ENCODE measurements at places on chromosomes 1 and 21.

GRCh38 chr1:51482881-51483280, 36.2 kb downstream of the EPS15 start:
- no peak for DNase-seq

DNA sequence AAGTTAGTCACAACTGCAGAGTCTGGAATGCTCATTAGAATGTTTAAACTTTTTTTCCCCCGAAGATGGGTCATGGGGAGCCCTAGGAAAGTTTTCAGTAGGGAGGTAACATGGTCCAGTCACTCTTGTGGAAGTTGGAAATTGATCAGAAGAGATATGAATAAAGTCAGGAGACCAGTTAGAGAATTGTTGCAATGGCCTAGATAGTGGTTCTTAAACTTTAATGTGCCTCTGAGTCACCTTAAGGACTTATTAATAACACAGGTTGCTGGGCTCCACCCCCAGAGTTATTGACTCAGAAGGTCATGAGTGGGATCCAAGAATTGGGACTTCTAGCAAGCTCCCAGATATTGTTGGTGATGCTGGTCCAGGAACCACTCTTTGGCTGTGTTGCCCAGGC, 3.2 kb upstream of the TFAP2E start:
- no peak for DNase-seq

DNA sequence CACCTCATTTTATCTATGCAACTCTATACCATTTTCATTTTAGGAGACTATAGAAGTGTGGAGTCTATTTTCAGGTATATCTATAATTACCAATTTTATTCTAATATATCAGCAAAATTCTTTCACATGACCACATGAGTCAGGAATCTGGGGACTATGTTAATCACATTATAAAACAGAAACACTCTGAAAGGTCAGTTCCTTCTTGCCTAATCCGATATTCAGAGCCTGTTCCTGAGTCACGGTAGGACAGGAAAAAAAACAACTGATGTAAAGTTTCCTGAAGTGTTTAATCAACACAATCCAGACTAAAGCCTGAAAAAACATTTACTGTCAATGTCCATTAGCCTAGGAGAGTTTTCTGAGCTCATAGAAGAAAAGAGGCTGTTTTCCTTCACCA, 1902.3 kb downstream of the NCAM2 start:
- no peak for DNase-seq

DNA sequence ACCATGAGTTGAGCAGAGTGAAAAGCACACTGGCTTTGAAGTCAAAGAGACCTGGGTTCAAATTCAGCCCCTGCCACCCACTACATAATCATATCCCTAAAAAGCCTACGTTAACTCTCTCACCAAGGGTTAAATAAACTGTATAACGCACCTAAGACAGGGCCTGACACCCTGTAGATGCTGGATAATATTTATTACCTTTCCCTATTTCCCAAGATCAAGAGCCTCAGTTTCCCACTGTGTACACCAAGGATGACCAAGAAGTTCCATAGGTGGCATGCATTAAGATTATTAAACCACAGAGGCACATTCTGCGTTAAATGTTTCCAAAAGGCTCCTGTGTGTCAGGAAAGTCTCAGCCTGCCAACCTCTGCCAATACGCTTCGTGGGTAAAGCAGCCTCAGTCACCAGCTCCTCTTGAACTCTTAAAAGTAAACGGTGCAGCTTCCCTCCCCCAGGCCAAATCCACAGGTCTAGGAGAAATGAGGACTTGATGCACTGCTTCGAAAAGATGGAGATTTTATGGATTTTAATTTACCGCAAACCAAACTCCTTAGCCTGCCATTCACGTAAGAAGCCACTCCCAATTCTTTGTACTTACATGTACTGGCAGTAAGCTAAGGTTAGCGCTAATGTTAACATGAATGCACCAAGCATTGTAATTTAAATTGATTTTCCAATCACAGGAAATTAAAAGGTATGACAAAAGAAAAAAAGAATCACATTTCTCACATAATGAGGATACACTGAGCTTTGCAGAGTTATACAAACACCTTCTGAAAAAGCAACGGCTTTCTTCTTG, 2.6 kb downstream of the USP24 start:
- DNase-seq = no peak

GRCh38 chr1:2905356-2905755, 103.9 kb upstream of the TTC34 start:
- DNase-seq = no peak

- DNase-seq = no peak
Observed at GRCh38 chr21:25552856-25553255, 54.4 kb downstream of the MRPL39 start.

DNA sequence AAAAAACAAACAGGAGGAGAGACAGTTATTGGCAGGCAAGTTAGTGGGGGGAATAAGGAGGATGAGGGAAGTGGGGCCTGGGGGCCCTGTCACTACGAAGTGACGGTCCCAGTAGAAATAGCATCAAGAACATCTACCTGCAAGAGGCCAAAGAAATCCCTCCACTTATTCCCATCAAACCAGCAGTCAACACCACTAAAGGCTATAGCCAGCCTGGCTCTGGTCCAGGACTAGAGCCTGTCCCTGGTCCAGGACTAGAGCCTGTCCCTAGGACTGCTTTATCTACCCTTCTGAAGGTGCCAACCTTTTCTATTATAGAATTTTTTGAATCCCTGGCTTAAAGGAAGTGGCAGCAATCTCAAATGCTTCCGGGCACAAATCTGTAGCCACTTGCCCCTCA, 3.2 kb downstream of the KLF18 start:
- no peak for DNase-seq

DNA sequence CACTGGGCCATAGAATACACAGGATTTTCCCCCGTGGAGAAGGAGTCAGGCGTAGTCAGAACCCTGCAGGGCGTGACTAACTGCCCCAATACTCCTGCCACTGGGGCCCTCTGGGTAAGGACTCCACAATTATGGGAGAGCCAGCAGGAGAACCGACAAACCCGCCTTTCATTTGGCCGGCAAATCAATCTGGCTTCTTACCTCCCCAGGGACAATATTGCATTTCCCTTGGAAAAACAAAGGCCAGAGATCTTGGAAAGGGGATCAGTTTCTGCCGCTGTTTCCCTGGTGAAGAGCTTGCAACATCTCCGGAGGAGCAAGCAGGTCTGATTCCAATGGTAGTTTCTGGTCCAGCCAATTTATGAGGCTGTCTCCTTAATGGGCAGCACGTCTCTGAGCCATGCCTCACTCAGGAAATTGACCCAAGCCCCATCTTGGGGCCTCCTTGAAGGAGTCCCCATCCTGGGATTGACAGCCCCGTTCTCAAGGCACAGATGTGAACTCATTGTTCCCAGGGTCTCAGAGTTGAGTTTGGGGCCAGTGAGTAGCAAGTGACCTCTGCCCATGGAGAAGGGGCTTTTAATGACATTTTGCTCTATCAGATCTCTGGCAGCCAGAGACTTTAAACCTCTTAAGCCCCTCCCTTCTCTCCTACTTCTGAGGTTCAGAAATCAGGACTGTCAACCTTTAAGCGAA, 4.3 kb downstream of the TRABD2B start:
- DNase-seq = no peak

- DNase-seq = no peak
Observed at GRCh38 chr1:65179148-65179547, 31.1 kb downstream of the AK4 start.

DNA sequence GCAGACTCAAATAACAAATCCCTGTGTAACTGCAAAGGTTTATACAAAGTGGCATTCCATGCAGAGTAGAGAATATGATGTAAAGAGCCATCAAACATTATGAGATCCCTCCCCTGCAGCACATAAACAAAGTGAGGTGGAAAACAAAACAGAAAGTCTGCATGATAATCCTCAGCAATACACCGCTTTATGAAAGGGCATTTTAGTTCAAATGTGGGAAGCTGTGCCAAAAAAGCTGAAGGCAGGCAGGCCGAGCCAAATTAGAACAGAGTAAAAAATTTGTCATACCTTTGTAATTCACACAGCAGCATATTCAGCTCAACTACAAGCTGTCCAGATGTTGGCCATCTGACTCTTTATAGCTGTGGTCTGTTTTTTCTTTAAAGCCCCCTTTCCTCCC, 113.5 kb downstream of the LHX9 start:
- no peak for DNase-seq

DNA sequence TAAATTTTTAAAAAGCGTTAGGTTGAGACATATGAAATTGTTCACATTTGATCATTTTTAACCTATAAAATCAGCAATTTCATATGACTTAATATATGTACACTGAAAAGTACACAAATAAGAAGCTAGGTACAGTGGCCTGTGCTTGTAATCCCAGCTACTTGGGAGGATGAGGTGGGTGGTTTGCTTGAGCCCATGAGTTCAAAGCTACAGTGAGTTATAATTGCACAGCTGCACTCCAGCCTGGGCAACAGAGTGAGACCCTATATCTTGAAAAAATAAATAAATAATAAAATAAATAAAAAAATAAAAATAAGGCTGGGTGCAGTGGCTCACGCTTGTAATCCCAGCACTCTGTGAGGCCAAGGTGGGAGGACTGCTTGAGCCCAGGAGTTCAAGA, 5.2 kb upstream of the EPB41 start:
- DNase-seq = no peak

- DNase-seq = no peak
Observed at GRCh38 chr21:41621513-41621912, 113.6 kb upstream of the TMPRSS2 start.

DNA sequence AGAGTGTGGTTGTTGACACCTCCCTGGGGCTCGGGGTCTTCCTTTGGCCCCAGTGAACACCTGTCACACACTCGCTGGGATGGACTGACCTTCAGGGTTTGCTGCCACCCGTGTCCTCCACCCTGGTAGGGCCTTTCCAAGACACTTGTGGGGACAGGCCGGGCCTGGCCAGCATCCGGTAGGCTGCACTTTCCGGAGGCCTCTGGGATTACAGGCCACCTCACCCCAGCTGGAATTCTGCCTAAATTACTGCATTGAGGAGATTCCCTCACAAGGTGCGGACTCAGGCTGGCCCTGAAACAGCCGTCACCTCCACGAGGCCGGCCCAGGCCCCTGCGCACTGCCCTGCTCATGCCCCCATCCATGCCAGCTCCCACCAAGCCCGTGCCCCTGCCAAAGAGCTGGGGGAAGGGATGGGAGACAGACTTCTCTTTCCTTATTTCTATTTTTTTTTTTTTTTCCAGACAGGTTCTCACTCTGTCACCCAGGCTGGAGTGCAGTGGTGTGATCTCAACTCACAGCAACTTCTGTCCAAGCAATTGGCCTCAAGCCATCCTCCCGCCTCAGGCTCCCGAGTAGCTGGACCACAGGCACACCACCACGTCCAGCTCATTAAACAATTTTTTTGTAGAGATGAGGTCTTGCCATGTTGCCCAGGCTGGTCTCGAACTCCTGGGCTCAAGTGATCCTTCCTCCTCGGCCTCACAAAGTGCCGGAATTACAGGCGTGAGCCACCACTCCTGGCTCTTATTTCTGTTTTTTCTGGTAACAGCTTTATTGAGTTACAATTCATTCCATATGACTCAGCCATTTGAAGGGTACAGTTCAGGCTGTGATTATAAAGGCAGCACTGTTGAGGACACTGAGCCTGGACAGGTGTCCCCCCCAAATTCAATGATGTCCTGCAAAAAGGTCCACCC, 11.3 kb downstream of the CSTB start:
- no peak for DNase-seq

GRCh38 chr1:89698624-89699023, 65.7 kb downstream of the LRRC8C start:
- no peak for DNase-seq

DNA sequence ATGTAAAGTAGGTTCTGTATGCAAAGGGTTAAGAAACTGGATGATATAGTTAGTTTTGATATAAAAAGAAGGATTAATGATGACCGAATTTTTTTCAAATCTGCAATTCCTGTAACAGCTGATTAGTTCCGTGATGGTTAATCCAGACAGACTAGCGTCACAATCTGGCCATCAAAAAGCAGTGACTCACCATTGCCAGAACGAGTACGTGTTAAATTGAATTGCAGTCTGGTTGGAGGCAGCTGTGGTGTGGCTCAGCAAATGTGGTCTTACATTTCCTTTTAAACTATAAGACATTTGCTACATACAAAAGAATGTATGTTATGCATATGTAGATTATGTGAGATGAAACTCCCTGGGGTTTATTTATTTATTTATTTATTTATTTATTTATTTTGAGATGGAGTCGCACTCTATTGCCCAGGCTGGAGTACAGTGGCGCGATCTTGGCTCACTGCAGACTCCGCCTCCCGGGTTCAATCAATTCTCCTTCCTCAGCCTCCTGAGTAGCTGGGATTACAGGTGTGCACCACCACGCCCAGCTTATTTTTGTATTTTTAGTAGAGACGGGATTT, 139.8 kb downstream of the RYR2 start:
- no peak for DNase-seq

- no peak for DNase-seq
Observed at GRCh38 chr21:10464975-10465374, 56.4 kb upstream of the TPTE start.

DNA sequence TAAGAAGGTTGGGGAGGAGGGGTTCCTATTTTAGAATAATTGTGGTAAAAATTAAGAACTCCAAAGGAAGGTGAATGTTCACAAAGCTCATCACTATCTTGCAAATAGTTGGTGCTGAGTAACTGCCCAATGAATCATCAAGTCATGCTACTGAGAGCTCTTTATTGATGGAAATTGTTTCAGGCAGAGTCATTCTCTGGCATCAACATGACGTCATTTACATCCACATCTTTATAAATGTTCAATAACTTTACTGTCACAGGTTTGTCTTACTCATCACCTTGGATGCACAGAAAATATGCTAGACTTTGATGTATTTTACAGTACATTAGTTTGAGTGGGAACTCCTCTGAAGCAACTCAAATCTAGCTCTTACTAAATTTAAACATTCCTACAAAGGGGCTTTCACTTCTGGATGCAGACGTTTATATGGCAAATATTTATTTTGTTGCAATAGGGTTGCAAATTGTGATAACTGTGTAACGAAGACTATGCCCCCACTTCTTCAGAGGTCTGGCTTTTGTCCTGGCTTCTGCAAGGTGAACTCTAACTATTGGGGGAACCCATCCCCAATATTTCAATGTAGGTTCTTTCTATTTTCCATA, 273.7 kb upstream of the AJAP1 start:
- no peak for DNase-seq

- no peak for DNase-seq
Observed at GRCh38 chr1:109061183-109061582, 14.6 kb downstream of the TAF13 start.

DNA sequence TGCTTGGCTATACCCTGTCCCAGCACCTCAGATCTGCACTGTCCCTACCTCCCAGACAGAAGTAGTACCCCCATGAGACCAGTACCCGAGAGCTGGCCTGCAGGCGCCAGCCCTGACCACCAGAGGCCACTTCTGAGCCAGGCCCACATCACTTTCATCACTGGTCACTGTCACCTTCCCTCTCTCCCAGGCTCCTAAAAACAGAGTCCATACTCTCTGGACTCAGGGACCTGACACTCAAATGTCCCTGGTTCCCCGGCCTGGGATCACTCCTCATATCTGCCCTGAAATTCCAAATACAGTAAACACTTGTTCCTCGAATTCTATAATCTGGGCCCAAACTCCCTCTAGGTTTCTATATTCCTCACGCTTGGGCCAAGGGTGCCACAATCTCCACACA, 18.7 kb downstream of the TMEM53 start:
- DNase-seq = no peak

GRCh38 chr1:237894131-237894530, 3.4 kb upstream of the ZP4 start:
- no peak for DNase-seq

GRCh38 chr21:30579346-30579745, 10.9 kb downstream of the KRTAP22-2 start:
- no peak for DNase-seq

Measured in stimulated activated CD4-positive, alpha-beta T cell treated with anti-CD3 and anti-CD28 coated beads, TNF-alpha, amount 100 ng/mL, for 4 hours (primary cell).